Fibroblast of upper back skin (primary cell): ENCODE measurements at places on chromosomes 6 and 20.
A peak's percentile ranks its signal among the peaks of the same experiment; 100 is the strongest.

DNA sequence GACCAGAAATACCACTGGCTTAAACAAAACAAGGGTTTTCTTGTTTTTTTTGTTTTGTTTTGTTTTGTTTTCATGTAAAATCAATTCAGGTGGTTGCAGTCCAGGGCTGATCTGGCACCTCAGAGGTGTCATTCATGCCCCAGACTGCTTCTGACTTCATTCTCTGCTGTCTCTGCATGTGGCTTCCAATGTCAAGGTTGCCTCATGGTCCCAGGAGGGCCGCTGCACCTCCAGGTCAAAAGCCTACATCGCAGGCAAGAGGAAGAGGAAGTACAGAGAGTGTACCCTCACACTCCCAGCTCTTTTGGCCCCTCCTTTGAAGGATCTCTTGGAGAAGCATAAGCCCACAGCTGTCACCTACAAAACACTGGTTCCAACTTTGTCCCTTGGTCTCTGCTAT, 1.4 kb upstream of the BTN3A1 start:
- DNase-seq: no peak

GRCh38 chr20:58745391-58745790, 52.8 kb downstream of the NPEPL1 start:
- DNase-seq: no peak

DNA sequence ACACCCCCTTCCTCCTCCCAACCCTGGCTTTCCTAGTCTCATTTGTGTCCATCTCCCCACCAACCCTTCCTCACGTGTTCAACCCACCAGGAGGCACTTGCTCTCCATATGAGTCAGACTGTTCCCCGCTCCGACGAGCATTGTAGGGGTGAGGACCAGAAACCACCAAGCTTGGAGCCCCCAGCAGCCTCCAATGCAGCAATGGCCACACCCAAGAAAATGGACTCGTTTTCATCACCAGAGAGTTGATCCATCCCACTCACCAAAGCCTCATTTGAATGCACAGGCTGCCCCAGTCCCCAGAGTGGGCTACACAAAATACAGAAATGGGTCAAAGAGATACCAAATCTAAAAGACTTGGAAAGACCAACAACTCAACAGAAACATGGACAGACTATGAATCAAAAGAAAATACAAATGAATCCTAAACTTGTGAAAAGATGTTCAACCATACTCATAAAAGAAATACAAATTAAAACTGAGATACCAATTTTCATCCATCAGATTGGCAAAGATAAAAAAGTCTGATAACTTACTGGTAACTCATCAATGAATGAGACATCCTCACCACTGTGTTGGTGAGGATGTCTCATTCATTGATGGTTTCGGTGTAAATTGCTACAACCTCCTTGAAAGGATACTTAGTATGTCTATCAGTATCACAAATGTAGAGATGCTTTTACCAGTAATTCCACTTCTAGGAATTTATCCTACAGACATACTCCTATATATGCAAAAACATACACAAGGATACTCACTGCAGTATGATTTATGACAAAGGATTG, 68.1 kb downstream of the TRERF1 start:
- DNase-seq: no peak

GRCh38 chr20:39264506-39265172, 302.5 kb downstream of the DHX35 start:
- DNase-seq: peak; percentile 76

DNA sequence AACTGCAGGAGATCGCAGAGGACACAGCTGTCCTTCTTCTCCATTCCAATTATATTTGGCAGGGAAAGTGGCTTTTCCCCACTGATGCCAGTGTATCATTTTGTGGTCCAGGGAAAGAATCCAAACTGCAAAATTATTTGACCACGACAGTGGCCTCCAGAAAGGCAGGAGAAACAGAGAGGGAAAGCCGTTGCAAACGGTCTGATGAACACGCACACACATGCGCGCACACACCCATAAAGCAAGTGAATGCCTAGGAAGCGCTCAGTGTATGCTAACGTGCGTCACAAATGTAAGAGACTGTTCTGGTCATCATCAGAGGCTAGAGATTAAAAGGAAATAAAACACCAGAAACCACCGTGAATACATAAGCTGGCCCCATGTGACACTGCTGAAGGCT, 54.0 kb downstream of the NPEPL1 start:
- DNase-seq: no peak

GRCh38 chr20:34560141-34560523, 1.6 kb downstream of the MAP1LC3A start:
- no peak for DNase-seq

DNA sequence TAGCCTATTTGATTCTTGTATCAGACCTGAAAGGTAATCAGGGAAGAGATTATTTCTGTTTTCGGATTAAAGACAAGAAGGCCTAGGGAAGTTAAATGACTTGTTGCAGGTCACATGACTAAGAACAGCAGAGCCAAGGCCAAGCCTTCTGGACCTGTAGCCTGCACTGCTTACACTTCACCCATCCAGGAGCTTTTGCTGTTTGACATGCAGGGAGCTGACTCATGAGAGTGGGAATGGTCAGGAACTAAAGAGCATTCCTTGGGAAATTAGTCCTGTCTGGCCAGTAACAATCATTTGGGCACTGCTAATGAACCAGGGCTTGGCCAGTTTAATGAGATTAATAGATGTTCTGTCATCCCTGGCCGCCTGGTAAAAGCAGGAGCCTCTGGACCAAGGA, 46.8 kb downstream of the EIF2S2 start:
- DNase-seq: peak; percentile 65

- peak; percentile 90 for DNase-seq
These were observed 79.1 kb downstream of the TMEM242 start for GRCh38 chr6:157244175-157244574.

DNA sequence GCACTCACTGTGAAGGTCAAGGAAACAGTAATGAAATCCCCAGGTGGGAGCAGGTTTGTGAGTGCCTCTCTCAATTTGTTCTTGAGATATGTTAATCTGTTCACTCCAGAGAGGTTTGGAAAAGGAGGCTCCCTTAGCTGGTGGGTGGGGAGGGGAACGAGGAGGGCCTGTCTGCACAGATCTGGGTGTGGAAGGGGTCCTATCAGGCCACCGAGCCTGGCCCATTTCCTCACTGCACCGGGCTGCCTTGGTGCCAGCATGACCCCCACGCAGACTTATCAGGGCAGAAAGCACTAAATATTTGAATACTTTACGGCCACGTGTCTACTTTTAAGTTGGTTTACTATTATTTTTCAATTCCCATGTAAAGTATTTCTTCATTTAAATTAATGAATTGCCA, 8.3 kb downstream of the AGPAT4 start:
- DNase-seq: no peak

- no peak for DNase-seq
These were observed 50.2 kb downstream of the INSM1 start for GRCh38 chr20:20417876-20418676.

DNA sequence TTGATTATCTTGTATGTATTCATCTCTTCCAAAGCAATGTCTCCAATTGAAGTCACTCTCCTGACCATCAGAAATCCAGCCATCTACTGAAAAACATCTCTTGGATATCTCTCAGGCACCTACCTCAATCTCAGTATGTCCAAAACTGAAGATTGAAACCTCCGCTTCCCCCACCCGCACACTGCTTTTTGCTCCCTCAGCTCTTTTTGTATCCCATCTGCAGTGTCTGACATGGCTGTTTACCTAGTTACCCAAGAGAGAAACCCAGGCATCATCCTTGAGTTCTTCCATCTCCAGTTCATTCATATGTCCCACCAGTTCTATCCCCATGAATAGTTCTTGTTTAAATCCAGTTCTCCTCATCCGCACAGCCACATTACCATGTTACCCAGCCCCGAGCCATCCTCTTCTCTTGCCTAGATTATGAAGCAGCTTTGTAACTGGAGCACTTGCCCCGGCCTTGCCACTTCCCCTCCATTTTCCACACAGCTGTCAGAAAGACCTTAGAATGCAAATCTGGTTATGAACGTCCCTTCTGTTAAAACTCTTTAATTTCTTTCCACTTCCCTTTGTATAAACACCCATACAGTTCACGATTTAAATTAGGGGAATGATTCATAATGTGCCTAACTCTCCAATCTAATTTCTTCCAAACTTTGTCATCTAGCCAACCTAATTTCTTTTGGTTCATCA, 40.5 kb upstream of the GCLC start:
- DNase-seq: no peak

- no peak for DNase-seq
These were observed 305.3 kb downstream of the CLIC5 start for GRCh38 chr6:45710304-45710821.

- no peak for DNase-seq
These were observed 167.8 kb downstream of the GJA10 start for GRCh38 chr6:90062051-90062450.
